ENCODE measurements at places on chromosomes 2 and 18.
A peak's percentile ranks its signal among the peaks of the same experiment; 100 is the strongest.

DNA sequence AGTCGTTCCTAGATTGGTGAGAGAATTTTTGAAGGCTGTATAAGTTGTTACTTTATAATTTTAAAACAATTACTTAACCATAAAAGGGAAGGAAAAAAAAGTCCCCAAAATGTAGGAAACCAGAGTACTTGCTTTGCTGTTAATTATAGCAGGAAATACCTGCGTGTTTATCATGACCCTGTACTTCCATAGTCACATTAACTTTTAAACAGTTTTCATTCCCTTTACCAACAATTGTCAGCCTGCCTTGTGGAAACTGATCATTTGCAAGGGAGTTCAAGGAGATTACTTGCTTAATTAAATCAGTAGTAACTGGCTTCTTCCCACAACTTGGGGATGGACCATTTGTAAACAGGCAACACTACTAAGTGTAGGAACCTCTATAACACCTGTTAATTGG, 6.4 kb upstream of the ITPRID2 start:
- DNase-seq: no peak

GRCh38 chr2:72859831-72860262, 27.4 kb upstream of the SPR start:
- DNase-seq: peak; percentile 70

DNA sequence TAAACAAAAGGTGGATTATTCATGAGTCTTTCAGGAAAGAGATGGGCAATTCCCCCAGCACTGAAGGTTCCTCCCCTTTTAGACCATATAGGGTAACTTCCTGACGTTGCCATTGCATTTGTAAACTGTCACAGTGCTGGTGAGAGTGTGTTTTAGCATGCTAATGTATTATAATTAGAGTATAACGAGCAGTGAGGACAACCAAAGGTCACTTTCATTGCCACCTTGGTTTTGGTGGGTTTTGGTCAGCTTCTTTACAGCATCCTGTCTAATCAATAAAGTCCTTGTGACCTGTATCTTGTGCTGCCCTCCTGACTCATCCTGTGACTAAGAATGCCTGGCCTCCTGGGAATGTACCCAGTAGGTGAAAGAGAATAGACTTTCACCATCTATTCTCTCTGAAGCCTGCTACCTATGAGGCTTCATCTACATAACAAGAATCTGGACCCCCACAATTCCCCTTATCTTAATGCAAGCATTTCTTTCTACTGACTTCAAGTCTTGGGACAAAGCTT, 148.7 kb downstream of the CABLES1 start:
- no peak for DNase-seq

DNA sequence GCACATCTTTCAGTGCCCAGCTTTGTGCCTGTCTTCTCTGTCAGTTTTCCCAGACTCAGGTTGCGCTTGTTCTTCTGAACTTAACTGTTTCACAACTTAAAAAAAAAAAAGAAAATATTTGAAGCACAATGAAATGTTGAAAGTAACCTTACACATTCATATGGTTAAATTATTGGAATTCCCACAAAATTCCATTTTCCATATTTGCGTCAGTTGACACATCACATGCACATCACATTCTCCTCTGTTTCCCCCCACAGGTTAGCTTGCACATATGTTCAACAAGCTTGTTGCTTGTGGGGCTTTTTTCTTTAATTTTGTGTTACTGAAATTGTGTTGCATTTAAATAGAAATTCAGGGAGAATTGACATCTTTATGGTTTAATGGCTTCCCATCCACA, 8.3 kb downstream of the MYO1B start:
- DNase-seq: no peak

DNA sequence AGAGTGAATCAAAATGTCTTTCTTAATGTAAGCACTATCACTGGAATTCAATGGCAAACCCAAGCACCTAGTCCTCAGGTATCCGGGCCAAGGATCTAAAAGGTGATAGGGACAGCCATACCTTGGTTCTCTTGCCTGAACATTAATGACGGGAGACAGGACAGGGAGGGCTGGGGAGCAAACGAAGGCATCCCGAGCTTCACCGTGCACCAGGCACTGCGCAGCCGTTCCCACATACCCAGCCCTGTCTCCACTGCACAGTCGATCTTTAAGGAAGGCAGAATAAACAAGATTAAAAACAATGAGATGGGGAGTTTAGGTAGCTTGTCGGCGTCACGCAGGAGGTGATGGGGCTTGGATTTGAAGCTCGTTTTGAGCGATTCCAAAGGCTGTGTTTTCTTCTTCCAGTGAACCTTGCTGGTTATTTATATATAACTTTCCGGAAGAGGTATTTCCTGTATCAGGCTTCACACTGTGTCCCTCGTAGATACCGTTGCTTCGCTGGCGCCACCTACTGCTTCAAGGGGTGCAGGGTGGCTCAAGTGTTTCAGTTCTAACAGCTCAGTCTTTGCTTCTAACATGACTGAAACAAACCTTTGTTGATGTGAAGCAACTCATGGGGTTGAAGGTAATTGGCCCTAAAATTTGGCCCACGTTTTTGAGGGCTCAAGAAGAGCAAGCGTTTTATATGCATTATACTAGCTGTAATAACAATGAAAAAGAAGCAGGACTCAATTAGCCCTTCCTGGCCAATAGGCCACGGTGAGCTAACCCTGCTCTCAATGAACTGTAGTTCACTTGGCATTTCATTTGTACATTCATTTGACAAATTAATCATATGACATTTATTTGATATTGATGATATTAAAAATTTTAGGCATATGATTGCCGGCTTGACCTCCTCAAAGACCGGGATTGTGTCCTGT, 77.4 kb downstream of the DCDC2C start:
- DNase-seq: peak; percentile 40

DNA sequence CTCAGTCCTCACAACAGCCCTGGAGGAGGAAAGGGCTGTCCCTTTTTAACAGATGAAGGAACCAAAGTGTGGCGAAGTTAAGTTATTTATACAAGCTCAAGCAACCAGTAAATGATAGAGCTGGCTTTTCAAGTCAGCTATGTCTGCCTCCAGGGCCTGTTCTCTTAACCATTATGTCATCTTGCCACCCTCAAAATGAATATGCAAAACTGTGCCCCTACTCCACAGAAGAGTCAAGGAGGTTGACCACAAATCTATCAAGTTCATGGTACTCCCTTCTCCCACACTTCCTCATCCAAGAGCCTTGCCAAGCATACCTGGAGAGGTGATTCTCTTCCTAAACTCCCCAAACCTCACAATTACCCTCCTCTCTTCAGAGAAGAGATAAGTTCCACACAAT, 37.3 kb upstream of the CREB1 start:
- DNase-seq: no peak

GRCh38 chr2:3005859-3006501, 371.6 kb downstream of the EIPR1 start:
- DNase-seq: no peak

DNA sequence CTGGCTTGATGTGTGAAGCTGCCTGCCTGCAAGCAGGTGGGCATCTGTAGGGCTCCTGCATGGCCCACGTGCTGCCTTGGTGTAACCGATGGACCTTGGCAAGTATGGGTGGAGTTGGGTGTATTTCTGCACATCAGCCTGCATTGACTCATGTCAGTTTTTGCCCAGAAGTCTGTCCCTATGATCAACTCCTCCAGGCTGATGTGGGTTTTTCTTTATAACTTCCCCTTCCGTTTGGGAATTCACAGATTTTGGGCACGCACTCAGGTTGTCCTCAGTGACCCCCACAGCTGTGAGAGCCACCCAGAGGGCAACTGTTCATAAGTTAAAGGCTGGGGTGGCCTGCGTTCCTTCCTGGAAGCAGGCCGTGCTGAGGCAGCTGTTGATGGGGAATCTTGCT, 123.3 kb downstream of the NCK2 start:
- no peak for DNase-seq

DNA sequence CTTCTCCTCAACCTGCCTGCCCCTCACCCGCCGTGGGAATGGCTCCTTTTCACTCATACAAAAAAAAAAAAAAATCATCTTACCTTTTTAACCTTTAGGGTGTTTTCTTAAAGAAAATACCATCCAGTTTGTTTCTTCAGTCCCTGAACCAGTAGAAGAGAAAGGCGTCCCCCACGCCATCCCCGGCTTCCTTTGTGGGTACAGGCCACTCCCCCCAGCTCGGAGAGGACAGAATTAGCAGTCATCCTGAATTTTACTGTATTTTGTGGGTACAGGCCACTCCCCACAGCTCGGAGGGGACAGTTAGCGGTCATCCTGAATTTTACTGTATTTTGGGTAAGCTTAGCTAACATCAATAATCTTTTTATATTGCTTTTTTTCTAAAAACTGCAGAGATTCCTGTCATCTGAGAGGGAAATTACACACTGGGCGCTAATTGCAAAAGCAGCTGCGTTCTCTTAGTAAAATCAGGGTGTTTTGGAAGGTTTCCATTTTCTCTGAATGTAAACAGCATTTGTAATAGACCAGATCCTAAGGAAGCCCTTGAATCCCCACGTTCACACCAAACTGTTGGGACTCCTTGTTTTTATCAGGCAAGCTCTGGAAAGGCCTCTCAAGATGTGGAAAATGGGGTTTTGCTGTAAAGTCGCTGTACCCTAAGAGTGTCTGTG, 72.5 kb downstream of the NFATC1 start:
- DNase-seq: no peak

- no peak for DNase-seq
These were observed 466.1 kb downstream of the TGIF1 start for GRCh38 chr18:3916082-3916481.

DNA sequence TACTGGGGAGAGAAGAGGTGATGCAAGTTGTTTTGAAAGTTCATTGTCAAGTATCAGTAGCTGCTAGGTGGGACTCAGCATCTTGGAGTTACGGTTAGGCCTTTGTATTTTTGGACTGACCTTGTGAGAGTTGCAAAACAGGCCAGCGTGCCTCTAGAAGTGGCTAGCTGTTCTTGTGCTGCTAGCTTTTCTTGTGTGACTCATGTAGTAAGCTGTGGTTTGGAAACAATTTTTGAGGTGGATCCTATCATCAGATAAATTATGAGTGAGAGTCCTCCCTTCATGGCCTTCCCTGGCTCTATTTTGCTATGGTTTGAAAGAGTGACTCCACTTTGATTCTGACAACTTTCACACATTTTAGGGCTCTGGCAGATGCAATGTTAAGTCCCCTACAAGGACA, 409.2 kb upstream of the HS6ST1 start:
- DNase-seq: no peak

GRCh38 chr2:172969609-172970008, 106.0 kb upstream of the MAP3K20 start:
- DNase-seq: no peak

DNA sequence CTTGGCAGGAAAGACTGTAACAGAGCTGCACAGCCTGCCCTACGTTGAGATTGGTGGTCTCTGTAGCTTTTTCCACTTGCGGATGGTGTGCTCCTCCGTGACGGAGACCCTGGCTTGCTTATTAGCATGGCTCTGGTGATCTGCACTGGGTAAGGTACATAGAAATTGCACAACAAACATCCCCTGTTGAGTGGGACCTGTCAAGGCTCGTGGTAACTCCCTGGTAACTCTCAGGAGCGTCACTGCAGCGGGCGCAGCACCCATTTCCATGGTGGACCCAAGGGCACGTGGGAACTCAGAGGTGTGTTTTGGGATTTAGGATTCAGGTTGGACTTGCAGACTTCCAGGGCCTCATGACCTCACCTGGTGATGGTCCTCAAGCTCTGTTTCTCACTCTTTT, 1.1 kb downstream of the TRAF3IP1 start:
- DNase-seq: no peak

GRCh38 chr2:178449700-178450523, 1.1 kb downstream of the PRKRA start:
- DNase-seq: no peak

DNA sequence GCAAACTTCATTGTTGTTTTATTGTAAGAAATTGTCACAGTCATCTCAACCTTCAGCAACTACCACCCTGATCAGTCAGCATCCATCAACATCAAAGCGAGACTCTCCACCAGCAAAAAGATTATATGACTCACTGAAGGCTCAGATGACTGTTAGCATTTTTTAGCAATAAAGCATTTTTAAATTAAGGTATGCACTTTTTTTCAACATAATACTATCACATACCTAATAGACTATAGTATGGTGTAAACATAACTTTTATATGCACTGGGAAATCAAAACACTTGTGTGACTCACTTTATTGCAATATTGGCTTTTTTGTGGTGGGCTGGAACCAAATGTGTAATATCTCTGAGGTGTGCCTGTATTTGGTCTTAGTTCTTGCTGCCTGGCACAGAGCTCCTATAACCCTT, 15.6 kb downstream of the SCN1A start:
- no peak for DNase-seq

DNA sequence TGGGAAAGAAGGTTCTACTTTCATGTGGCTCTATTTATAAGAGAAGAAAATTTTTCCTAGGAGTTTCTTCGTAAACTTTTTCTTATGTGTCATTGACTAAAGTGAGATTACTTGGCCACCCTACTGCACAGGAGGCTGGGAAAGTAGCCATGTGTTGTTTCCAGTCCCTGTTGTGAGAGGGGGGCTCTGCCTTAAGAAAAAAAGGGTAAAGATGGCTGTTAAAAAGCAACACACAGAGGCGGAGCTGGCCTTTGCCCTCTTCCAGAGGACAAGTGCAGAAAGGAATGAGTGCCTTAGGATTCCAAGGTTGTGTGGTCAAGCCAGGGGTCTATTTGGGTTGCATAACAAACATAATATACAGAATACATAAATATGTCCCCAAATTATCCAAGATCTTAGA, 230.0 kb upstream of the CXCR4 start:
- no peak for DNase-seq

DNA sequence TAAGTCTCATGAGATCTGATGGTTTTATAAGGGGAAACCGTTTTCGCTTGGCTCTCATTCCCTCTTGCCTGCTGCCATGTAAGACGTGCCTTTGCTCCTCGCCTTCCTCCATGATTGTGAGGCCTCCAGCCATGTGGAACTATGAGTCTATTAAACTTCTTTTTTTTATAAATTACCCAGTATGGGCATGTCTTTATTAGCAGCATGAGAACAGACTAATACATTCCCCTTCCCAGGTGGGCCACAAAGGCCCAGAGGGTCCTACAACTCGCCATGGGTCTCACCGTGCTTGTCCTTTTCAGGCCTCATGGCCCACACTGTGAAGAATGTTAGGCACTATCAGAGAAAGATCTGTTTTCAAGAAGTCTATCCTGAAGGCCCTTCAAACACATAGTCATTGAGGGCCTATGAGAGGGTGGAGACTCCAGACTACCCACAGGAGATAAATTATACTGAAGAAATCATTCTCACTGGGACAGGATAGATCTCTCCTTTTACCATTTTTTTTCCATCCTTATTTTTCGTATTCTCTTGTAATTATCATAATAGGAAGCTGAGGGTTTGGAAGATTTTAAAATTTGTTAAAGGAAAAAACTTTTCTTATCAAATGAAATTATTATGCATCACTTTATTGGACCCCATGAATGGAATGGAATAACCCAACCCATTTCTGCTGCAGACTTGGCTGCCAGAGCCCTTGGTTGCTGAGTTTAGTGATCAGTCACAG, 91.0 kb upstream of the MSH2 start:
- DNase-seq: no peak

DNA sequence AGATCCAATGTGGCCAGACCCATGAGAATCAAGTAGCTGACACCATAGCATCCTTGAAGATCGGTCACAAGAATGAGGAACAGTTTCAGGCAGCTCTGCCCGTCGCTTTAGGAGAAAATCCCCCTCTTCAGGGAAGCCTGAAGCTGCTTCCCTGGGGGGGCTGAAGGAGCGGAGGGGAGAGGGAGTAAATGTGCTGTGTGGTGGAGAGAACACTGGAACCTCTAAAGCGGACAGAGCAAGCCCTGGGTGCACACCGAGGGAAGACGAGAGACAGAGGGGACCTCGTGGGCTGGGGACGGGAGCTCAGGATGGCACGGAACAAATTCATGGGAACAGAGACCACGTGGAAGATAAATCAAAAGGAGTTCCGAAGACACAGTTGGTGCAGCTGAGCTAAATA, 154.3 kb downstream of the NDUFA10 start:
- no peak for DNase-seq

GRCh38 chr18:35005963-35006577, 35.1 kb upstream of the MAPRE2 start:
- DNase-seq: peak; percentile 70

All from CD4-positive, alpha-beta T cell treated with Interleukin-15 for 4 hours (primary cell).